Kidney (tissue), 22 donors: ENCODE measurements at places on chromosomes 4 and X.

- no peak for DNase-seq
Measured at GRCh38 chrX:13014111-13015096, 30.0 kb downstream of the FAM9C start.

- DNase-seq: no peak
Measured at GRCh38 chr4:100823066-100823992, 305.5 kb upstream of the EMCN start.

DNA sequence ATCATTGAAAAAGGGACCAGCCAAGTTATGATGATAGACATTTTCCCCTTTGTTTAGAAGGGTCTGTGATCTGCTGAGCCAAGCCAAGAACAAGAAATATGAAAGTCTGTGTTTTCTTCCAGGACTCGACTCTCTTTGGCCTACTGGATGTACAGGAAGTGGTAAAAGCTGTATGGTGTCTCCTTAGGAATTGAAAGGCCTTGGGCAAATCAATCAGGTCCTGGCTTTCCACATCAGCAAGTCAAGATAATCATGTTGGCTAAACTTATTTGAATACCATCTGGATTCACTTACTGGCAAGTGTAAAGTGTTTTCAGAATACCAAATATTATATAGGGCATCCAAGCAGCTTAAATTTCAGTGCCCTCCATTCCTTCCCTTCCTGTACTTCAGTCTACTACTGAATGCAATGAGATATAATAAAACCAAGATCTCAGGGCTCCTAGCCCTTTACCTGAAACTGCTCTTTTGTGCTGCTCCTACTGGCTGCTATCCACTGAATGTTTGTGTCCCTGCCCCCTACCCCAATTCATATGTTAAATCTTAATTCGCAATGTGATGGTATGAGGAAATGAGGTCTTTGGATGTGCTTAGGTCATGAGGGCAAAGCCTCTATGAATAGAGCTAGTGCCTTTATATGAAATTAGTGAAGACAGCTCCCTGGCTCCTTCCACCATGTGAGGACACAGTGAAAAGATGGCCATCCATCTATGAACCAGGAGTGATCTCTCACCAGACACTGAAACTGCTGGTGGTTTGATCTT is 578.0 kb downstream of the SPRY1 start:
- DNase-seq: no peak

DNA sequence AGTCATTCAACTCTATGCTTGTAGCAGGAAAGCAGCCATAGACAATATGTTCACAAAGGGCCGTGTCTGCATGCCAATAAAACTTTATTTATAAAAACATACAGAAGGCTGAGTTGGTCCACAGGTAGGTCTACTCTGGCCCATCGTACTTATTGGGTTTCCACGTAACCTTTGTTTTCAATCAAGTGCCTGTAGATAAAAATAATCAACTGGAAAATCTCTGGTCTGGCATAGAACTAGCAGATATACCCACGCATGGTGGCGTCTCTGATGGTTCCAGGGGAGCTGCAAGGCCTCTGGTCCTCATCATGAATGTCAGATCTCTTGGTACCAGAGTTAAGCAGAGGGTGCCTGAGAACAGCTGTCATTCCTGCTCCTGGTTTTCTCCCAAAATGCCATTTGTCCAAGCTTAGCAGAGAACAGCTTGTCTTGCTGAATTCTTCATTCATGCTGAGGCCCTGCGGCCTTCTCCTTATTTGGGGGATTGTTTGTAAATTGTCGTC is 31.4 kb upstream of the JAKMIP1 start:
- no peak for DNase-seq

DNA sequence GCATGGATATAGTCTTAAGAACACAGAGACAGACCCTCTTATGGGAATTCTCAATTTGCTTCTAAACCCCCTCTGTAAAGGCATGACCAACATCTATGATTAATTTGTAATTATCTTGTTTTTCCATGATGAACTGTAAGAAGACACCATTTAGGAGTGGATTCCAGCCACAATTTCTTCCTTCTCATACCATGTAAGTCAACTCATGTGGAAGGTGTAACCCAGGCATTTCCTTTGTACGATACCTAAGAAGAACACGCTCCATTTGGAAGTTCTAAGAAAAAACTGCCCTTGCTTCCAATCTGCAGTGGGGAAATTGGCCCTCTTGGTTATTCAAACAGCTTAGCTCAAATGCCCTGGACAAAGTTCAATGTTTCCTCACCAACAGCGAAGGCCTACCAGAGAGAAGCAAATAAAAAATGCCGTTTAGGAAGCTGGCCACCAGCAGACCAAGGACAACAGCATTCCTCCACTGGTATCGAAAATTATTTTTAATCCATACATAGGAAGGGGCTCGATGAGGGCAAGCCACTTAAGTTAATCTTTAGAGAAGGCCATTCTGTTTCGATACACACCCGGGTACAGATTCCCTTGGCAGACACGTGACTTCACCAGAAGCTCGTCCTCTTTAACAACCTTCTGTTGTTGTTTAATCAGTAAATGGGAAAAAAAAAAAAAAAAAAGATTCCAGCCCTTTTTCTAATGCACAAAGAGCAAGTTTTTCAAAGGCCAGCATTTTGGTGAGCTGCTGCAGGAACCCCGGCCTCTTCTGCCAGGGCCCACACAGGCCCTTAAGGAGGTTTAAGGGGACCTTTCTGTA is 2.6 kb downstream of the DHRSX start:
- DNase-seq: peak; percentile 59

- DNase-seq: no peak
Measured at GRCh38 chr4:146638786-146639505, at the start of gene POU4F2. Gene POU4F2 (plus strand): TSS chr4:146638893. CDS start chr4:146639141, 248 bp downstream.

GRCh38 chrX:154729439-154729838 is 21.4 kb downstream of the GAB3 start:
- DNase-seq: no peak

- DNase-seq: no peak
Measured at GRCh38 chr4:166045457-166045856, 172.4 kb downstream of the TLL1 start.

GRCh38 chrX:150253959-150254620 is 109.0 kb upstream of the MAMLD1 start:
- DNase-seq: no peak

GRCh38 chrX:24956828-24957227 is 58.9 kb downstream of the ARX start:
- no peak for DNase-seq

DNA sequence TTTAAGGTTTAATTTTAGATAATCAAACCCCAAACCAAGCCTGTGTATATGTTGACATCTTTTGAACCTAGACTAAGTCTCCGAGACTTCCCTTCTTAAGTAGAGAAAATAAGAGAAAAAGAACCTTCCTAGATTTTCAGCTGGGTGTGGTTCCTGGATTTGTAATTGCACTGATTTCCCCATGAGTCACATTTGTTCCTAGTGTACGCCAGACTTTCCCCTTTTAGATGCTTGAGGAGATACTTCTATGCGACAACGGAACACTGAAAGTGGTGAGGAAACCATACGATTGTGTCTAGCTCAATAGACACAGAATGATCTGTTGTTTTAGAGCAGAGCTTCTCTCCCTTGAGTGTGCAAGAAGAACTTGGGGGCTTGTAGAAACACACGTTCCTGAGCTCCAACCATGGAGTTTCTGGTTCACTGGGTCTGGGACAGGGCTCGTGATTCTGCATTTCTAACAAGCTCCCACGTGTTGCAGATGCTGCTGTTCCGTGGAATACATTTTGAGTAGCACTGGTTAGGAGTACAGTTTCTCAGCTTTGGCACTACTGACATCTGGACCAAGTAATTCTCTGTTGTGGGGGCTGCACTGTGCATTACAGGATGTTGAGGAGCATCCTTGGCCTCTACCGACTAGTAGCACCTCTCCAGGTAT is 87.1 kb downstream of the AMELX start:
- DNase-seq: no peak
